GM04504 (cell line): ENCODE measurements at places on chromosomes 3 and 15.
A peak's percentile ranks its signal among the peaks of the same experiment; 100 is the strongest.

- DNase-seq, result no peak
Measured at GRCh38 chr15:65920121-65920520, 50.8 kb downstream of the RAB11A start.

- no peak for DNase-seq
Measured at GRCh38 chr3:23806534-23807423, 1.0 kb downstream of the UBE2E1 start.

DNA sequence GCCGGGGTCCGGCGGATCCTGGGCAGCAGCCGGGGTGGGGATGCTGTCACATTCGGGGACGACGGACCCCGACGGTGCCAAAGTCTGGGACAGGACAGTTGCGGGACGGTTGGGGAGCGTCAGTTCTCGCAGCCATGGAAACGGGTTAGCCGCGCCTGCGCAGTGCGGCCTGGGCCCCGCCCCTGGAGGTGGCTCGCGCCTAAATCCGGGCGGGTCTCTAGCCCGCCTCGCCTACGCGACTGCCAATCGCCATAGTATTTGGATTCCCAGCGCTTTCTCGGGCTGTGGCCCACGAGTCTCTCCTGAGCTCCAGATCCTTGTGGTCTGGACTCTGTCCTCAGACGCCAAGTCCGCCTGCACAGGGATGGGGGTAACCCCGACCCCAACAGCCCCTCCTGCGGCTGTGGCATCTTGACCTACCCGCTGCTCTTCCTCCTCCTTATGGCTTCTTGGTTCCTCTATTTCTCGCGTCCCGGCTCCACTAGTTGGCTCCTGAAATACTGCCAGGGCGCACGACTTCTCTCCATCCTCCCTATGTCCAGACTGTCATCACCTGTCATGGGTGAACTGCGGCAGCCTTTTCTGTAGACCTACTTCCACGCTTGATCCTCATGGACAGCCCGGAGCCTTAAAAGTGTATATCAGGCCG lies at the start of gene ZMYND10:
Gene ZMYND10, minus strand, starts transcription at position 147 of the 649 bp plus-strand sequence. CDS start 153 bp downstream, outside the sequence.
- no peak for DNase-seq

DNA sequence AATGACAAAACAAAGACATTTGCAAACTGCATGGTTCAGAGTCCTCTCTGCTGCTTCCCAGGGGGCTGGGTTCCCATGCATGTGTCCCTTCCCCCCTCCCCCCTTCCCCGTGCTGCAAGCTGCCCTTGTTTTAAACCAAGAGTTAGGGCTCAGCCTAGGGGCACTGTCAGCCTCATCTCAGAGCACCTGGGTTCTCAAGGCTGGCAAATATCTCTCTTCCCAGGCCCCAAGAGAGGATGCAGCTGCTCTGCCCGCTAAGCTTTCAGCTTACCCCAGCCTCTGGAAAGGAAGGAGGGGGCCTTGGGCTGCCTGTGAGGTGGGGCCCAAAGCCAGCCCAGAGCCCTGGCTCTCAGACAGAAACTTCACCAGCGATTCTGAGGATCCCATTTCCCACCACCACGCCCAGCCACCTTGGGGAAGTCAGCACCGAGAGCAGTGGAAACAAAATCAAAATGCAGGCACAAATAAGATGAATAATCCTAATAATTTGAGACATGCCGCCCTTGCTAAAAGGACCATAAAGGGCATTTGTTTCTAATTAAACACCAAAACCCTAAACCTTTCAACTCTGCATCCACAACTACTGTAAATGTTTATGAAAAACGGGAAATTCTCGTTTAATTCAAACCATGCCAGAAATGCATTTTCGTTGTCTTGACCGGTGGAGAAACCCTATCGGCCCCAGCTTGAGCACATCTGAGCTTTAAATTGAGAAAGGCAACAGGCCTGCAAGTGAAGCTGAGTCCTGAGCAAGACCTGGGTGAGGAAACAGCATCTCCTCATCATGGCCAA lies 67.7 kb upstream of the WNT5A start:
- no peak for DNase-seq

DNA sequence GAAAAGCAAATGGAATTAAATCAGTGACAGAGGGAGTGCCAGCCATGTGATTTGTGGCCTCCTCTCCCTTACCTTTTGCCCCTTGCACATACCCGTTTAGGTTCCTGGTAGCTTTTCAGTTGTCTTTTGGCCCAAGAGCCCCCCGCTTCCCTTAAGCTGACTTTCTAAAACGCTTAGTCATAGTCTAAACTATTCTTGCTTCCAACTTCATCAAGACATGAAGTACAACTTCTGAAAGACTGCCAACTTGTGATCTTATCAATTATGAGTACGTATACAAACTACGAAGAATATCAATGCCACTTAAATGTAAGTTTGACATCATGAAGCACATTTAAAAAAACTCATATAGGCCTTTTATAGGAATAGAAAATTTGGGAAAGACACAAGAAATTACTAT lies 61.9 kb downstream of the EIF3J start:
- no peak for DNase-seq

GRCh38 chr3:111751961-111752360 lies 107.1 kb upstream of the PHLDB2 start:
- DNase-seq, result no peak

DNA sequence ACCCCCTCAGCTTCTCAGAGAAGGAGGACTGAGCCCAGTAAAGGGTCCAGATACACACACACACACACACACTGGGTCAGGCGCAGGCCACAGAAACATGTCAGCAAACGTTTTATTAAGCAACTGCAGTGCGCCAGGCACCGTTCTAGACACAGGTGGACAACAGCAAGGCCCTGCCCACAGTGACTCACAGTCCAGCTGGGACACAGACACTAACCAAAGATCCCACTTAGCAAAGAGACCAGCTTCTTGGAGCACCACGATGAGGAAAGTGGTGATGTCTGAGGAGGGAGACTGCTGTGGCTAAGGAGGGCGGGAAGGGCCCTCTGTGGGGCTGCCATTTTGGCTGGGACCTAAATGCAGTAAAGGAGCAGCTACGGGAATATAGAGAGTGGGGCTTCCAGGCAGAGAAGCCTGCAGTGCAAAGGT lies 2.8 kb upstream of the VILL start:
- DNase-seq, result no peak

- no peak for DNase-seq
Measured at GRCh38 chr3:171375666-171376595, 84.3 kb downstream of the TNIK start.

DNA sequence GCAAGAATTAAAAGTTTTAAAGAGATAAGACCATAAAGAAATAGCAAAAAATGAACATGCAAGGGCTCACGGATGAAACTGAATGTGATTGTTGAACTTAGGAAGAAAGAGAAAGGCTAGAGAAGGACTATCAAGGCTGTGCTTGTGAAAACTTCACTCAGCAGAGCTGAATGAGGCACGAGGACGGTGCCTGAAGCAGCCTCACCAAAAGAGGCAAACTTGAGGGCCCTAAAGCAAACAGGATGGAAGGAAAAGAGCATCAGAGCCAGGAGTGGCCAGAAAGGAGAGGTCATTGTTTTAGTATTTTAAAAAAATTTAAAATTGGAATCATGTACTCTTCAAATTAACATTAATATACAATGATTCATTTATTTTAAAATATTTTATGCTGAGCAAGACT lies 191.2 kb upstream of the SOX14 start:
- no peak for DNase-seq

DNA sequence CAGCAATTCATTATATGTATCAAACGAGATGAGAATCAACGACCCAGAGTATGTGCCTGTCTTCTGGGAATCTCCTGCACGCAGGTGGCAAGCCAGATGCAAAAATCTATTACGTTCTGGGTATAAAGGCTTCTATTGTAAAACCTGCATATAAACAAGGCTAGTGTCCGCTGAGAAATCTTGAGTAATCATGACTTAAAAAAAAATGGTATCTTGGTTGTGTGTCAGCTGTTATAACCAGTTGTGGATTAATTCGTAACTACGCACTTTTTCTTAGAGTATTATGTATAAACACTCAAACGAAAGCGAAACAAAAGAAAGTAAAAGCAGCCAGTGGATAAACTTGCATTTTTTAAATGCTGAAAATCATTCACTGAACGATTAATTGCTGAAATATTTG lies 509.1 kb downstream of the RSL24D1 start:
- no peak for DNase-seq

DNA sequence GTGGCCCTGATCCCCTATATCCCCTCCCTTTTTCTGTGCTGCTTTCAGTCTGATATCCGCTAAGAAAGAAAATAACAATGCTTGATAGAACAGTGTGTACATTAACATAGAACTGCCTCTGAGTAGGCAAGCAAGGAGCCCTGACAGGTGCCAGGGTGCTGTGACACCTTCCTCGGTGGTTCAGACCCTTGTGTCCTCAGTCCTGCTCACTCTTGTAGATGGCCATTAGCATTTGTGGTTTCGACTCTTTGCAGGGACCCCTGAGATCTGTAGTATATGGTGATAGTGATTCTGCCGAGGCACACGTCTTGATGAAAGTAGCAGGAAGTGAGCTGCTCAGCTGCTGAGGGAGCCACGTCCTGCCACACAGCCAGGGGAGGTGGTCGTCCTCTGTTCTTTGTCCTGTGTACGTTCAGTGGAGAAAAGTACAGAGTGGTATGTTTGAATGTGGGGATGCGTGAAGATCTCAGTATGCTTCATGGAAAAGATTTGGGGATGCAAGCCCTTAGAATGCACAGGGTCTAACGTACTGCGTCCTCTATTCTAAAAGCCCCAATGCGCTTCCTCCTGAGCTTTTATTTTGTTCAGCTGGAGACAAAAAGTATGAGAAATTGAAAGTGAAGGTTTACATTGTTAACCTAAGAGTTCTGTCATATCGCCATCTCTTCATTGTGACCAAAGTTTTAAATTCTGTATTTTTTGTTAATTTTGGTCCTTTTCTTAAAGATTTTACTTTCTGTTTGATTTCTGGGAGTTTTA lies 35.4 kb downstream of the PXYLP1 start:
- DNase-seq, result no peak

GRCh38 chr3:74722211-74722610 lies 107.8 kb upstream of the CNTN3 start:
- no peak for DNase-seq

DNA sequence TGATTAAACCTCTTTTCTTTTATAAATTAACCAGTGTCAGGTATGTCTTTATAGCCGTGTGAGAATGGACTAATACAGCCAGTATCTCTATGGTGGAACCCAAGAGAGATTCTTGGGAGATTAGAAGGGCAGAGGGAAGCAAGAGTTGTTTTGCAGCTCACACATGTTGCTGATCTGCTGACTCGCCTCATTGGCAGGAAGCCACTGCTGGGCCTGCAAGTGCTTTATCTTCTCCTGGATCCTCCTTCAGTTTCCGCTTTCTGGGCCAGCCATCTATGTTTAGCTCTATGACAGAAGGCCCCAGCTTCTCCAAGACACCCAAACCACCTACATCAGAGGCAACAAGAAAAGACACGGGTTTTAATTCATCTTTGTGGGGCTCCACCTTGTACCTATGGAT lies 23.4 kb upstream of the GALNT15 start:
- peak; percentile 78 for DNase-seq

GRCh38 chr3:77068808-77069207 lies 28.9 kb downstream of the ROBO2 start:
- DNase-seq, result no peak

GRCh38 chr15:28967066-28967465 lies 81.3 kb downstream of the APBA2 start:
- no peak for DNase-seq

- no peak for DNase-seq
Measured at GRCh38 chr3:131217296-131217741, 164.3 kb upstream of the NUDT16 start.

DNA sequence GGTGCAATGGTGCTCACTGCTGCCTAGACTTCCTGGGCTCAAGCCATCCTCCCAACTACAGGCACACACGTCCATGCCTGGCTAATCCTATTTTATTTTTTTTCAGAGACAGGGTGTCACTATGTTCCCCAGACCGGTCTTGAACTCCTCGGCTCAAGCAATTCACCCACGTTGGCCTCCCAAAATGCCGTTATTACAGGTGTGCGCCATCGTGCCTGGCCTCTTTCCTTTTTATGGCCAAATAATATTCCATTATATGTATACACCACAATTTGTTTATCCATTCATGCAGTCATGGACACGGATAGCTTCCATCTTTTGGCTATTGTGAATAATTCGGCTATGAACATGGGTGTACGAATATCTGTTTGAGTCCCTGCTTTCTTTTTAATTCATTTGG lies 962 bp upstream of the NEK4 start:
- DNase-seq, result no peak

GRCh38 chr3:11603628-11604027 lies 40.1 kb downstream of the VGLL4 start:
- no peak for DNase-seq
